ENCODE measurements at places on chromosomes 6 and 20.

GRCh38 chr6:89745716-89746115, 73.9 kb downstream of the MDN1 start:
- DNase-seq: no peak

GRCh38 chr6:111030008-111031007, 48.5 kb downstream of the RPF2 start:
- DNase-seq: no peak

GRCh38 chr6:24967211-24967610, 31.5 kb upstream of the RIPOR2 start:
- DNase-seq: no peak

GRCh38 chr6:38796006-38796405, 80.9 kb downstream of the DNAH8 start:
- DNase-seq: no peak

DNA sequence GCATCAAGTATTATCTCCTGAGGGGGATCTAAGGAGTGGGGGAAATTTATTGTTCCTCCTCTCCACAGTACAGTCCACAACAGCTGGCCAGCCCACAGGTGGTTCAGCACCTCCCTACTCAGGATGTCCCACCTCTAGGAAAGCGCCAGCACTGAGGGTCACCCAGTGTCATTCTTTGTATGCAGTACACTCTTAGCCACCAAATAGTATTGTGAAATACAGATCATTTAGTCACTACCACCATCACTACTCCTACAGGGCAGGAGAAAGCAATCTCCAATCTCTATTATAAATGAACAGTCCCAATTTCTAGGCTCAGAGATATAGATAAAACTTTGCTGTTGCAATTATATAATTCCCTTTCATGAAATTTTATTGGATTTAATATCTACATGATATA, 6.3 kb upstream of the ZNF76 start:
- no peak for DNase-seq

- no peak for DNase-seq
Observed at GRCh38 chr20:61748376-61748775, 317.3 kb downstream of the TAF4 start.

DNA sequence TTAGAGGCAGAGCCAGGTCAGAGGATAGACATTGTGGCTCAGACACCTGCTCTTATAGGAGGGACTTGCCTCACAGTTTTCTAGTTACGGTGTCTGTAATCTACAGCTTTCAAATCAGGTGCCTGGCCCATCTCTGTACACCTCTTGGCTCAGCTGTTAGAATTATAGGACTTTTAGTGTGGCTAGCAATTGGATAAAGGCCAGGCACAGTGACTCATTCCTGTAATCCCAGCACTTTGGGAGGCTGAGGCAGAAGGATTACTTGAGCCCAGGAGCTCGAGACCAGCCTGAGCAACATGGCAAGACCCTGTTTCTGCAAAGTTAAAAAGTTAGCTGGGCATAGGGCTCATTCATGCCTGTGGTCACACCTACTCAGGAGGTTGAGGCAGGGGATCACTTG, 20.0 kb downstream of the BRPF3 start:
- DNase-seq: no peak

- no peak for DNase-seq
Observed at GRCh38 chr20:9287826-9288225, 218.9 kb downstream of the PLCB4 start.

DNA sequence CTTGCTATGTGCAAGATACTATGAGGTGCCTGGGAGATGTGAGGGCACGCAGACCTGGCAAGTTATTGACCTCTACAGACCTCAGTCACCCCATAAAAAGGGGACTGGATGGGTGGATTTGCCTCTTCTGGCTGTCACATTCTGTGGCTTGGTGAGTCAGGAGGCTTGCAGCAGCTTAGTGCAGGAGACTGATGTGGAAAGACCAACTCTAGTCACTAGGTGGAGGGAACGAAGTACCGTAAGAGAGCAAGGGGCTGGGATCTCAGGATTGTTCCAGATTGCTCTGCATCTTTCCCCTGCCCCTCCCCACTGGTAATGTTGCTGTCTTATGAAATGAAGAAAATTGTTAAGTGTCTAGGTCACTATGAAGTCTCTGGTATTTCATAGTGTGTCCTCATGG, 3.3 kb downstream of the MAPRE1 start:
- DNase-seq: no peak

DNA sequence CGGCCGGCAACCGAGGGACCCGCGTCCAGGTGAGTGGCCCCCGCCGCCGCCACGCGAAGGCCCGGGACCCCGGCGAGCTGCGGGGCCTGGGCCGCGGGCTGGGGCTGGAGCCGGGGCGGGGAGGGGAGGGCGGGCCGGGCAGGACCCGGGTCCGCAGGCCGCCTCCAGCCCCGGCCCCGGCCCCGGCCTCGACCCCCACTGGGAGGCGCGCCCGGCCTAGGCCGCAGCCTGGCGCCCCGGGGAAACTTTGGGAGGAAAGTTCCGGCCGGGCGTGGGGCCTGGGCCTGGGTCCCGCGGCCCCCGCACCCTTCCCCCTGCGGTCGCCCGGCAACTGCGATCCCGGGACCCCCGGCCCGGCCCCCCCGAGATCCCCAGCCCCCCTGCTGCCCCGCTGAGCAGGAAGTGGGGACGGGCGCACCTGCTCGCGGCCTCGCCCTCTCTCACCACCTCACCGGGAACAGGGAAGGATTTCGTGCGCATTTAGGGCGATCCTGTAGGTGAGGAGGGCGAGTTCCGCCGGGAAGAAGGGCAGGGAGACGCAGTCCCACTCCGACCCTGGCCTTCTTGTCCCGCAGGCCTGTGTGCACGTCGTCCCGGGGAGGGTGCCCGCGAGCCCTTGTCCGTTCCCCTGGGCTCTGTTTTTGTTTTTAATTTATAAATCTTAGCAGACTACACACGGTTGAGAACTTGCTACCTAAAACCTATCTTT, 402 bp downstream of the OSBPL2 start:
- no peak for DNase-seq

DNA sequence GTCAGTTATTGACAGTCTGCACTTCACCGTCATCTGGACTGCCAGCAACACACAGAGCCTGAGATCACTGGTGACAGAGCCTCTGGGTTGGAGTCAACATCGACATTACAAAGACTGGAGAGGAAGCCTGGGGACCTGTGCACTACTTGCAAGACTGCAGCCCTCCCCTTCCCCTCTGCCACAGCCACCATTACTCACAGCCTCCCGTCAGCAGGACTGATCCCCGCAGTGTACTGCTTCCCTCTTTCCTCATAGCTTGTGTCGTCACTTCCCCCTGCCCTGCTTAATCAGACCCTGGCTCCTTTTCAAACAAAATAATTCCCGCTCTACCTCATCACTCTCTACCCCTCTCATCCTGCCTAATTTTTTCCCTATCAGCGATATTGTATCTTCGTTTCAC, 235.5 kb upstream of the KCNQ5 start:
- DNase-seq: no peak

- no peak for DNase-seq
Observed at GRCh38 chr6:164283574-164283973, 869.1 kb downstream of the QKI start.

DNA sequence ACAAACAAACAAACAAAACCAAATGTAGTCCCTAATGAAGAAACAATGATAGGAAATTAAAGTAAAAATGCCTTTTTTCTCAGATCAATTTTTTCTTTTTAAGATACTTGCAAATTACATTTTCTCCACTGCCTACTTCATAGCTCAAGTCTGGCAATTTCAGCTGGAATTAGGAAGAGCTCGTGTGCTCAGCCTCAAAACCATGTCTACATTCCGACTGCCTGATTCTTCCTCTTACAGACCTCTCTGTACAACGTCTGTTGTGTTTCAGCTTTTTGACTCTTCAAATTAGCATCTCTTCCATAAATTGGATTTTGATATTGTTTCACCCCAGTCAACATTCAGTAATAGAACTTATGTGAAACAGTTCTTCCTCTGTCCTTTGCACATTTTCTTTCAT, 9.3 kb upstream of the EDN1 start:
- no peak for DNase-seq

DNA sequence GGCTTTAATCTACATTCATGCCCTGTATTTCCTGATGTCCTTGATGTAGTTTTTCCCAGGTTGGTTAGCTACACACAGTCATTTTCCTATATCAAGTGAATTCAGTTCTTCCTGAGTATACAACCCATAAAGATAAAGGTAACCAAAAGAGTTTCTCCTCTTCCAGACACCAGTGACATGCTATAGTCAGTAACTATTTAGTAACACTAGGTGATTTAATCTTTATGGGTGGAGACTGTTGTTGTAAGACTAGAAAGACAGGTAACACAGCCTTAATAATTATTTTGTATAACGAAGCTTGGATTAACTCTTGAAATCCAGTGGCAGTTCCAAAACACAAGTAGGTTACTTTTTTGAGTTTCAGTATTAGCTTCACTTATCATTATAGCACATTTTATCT, 17.6 kb downstream of the MCUR1 start:
- no peak for DNase-seq

Measured in activated CD4-positive, CD25-positive, alpha-beta regulatory T cell (primary cell).